ENCODE measurements at places on chromosomes 5 and 9.

DNA sequence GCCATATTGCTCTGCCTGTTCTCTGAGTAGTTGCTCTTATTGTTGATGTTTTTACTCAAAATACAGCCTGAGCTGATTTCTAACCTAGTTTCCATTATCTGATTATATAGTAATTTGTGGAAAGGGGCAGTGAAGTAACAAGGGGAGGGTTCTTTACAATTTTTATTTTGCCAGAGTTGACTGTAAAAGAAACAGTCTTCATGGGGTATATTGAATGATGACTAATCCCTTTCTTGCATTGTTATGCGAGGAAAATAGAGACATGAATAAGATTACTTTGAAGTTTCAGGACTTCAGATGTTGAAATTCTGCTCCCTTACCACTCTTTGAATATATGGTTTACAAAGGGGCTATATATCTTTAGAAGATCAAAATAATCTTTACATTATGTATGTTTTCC, 9.1 kb upstream of the LRRC70 start:
- no peak for DNase-seq

DNA sequence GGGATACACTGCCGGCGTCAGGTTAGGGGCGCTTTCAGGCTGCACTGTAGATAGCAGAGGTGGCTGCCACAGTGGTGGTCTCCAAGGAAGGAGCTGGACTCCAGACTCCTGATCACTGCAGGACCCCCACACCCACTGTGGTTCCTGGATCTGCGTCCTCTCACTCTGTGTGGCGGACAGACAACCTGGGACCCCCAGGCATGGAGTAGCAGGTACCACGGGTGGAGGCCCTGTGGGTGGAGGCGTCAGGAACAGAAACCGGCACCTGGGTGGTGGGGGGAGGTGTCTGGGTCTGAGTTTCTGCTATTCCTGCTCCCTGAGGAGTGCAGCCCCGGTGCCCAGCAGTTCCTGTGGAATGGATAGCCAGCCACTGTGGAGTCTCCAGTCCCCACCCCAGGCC, 75.1 kb upstream of the PCAT7 start:
- DNase-seq, result peak; percentile 29

- DNase-seq, result no peak
Observed at GRCh38 chr9:73896061-73896460, 601.1 kb upstream of the RORB start.

GRCh38 chr9:82524407-82524806, 535.8 kb downstream of the SPATA31D1 start:
- DNase-seq, result peak; percentile 2

DNA sequence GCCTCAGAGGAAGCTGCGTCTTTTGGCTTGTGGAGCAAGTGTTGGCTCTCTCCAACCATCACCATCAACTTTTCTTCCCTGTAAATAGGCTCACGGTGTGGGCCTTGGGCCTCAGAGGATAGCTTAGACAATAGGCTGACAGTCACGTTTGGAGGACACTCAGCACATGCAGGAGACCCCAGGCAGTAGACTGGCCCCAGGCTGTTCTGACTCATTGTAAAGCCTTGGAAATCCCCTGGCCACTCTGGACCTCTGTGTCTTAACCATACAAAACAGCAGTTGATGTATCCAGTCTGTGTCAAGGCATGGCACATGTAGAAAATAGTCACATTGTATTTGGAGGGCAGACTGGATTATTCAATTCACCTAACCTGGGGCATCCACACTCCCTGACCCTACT, 18.6 kb downstream of the CD74 start:
- no peak for DNase-seq

DNA sequence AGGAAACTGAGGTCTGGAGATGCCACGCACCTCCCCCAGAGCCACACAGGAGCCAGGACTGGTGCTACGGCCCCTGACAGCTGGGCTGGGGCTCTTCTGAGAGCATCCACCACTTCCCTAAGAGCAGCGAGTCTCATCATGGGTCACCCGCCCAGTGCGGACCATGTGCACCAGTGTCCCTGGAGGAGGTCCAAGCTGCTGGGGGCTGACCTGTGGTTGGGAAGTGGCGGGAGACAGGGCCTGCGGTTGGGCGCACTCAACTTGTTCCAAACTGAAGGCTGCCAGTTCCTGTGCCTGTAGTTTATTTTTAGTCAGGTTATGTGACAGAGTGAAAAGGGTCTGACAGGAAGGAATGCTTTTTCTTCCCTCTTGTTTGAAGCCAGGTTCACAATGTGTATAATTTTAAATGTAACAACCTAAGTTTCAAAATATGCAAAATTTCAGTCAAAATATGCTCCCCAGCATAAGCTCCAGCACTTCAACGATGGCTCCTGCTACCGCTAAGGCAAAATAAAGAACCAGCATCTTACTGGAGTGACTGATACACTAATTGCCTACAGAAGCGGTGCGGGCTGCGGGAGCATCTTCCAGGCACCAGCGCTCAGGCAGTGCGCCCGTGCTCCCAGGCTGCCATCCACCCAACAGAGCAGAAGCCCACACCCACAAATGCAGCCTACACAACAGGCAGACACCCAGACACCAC, 14.8 kb downstream of the BARHL1 start:
- no peak for DNase-seq

DNA sequence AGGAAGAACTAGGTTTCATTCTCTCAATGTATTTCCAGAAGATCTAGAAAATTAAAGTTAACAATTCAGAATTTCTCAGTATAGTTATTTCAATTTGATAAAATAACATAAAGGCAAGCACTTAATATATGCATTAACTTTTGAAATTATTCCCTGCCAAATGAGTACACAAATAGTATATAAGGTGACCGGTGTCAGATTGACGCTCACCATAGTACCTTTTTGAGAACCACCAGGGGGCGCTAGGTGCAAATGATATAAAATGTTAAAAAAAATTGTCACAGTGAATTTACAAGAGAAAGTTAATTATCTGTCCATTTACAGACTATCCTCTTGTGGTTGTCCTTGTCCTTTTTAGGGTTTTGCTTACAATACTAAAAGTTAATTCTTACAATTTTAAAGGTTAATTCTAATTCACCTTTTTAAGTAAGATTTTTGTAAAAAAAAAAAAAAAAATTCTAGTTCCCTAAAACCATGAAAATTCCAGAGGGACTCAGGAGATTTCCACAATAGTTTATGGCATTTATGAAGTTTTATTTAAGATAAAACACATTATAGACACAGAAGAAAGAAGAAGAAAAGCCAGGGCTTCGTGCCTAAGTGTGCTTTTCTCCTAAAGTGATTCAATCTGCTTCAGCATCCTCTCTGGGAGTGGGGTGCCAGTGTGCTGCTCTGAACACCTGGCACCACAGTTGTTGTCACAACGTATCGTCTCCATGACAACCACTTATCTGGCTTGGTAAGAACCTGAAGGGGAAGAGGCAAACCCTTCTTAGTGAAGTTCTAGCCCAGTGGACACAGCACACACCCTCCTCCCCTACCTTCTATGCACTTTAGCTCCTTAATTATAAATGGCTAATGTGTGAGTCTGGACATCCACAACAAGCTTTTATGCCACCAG, 1.7 kb downstream of the ADAMTS16 start:
- DNase-seq, result peak; percentile 68

GRCh38 chr9:86078731-86079130, 20.6 kb downstream of the GOLM1 start:
- no peak for DNase-seq

- DNase-seq, result no peak
Observed at GRCh38 chr5:80600943-80601693, 31.0 kb upstream of the ANKRD34B start.

GRCh38 chr5:28174691-28175090, 1136.3 kb upstream of the CDH9 start:
- no peak for DNase-seq

DNA sequence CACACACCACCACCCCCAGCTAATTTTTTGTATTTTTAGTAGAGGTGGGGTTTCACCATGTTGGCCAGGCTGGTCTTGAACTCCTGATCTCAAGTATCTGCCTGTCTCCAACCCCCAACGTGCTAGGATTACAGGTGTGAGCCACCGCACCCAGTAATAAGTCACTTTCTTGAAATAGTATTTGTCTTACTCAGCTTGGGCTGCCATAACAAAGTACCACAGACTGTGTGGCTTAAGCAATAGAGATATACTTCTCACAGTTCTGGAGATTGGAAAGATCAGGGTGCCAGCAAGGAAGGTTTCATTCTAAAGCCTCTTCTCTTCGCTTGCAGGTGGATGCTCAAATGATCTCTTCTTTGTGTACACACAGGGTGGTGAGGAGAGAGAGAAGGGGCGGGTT, 99.8 kb downstream of the ARRDC3 start:
- no peak for DNase-seq

DNA sequence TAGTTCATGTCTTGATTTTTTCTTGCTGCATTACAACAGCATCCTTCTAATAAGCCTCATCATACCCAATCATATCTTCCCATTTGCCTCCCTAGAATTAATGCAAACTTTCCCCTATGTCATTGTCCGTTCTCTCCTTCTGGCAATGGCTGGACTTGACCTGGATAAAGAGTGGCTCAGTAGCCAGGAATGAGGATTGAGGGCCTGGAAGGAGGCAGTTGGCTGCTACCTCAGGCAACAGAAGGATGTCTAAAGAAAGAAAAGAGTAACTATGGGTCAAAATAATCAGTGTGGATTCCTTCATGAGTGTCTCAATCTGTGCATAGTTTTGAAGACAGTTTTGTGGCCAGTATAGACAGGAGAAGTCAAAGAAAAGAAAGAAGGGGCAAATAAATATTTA, 209.6 kb downstream of the TRPM3 start:
- DNase-seq, result no peak

- no peak for DNase-seq
Observed at GRCh38 chr5:208449-209114, 9.4 kb downstream of the CCDC127 start.

DNA sequence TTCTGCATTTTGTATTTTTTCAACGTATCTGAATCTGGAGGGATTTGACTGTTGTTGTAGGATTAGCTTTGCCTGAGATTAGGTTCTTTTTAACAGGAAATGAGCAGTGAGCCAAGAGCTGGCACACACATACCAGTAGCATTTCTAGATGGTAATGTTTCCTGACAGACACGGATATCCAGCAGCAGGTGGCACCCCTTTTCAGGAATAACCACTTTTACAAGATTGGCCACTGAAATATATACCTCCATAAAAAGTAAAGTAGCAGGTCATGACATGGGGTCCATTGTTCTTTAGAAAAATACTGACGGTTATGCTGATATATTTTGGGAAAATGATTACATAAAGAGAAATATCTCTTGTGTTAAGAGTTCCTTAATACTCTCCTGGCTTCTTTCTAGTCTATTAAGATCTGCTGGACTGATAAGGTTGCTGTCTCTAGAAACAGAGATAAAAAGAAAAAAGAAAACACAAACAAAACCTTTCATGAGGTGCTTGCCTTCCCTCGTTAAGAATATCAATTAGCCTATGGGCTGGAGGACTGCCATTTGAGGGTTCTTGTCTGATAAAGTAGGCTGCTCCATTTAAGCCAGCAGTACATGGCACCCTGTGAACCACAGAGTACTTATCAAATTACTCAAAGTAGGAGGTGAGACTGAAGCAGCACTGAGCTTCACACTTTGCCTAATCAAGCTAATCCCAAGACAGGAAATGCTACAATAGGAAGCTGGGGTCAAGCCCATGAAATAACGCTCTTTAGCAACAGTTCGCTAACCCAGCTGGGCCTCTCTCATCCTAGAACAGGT, 101.6 kb upstream of the PCA3 start:
- peak; percentile 34 for DNase-seq

GRCh38 chr5:104146652-104147051, 584.1 kb upstream of the NUDT12 start:
- no peak for DNase-seq

GRCh38 chr5:172871536-172871935, 37.5 kb downstream of the ERGIC1 start:
- DNase-seq, result no peak

DNA sequence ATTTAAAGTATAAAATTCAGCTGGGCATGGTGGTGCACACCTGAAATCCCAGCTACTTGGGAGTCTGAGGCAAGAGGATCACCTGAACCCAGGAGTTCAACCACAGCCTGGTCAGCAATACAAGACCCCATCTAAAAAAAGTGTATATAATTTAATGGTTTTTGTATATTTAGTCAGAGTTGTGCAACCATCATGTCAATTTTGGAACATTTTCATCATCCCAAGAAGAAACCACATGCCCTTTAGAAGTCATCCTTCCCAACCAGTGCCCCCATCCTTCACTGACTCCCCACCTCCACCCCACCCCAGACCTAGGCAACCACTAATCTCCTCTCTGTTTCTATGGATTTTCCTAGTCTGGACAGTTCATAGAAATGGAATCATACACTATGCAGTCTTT, 18.8 kb upstream of the TEK start:
- no peak for DNase-seq

DNA sequence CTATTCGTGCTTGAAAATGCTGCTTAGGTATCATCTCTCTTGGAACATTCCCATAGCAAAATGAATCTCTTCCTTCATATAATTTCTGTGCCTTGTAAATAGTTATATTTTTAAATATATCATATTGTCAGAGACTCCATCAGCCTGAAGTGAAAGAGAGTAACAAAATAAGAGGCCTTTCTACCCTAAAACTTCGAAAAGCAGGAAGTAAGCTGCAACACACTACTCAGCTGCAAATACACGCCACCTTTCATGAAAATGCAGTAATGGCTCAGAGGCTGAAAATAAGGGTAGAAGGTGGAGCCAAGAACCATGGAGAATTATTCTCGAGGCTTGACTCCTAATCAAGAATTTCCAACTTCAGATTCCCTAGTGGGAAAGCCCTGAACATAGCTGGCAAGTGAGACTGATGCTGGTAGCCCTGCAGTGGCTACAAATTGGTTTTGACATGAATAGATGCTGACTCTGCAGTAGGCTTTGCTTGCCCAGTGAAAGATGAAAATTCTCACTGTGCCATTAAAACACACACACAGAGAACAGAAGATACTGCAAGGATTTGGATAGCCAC, 30.2 kb upstream of the PTGER4 start:
- DNase-seq, result peak; percentile 8

DNA sequence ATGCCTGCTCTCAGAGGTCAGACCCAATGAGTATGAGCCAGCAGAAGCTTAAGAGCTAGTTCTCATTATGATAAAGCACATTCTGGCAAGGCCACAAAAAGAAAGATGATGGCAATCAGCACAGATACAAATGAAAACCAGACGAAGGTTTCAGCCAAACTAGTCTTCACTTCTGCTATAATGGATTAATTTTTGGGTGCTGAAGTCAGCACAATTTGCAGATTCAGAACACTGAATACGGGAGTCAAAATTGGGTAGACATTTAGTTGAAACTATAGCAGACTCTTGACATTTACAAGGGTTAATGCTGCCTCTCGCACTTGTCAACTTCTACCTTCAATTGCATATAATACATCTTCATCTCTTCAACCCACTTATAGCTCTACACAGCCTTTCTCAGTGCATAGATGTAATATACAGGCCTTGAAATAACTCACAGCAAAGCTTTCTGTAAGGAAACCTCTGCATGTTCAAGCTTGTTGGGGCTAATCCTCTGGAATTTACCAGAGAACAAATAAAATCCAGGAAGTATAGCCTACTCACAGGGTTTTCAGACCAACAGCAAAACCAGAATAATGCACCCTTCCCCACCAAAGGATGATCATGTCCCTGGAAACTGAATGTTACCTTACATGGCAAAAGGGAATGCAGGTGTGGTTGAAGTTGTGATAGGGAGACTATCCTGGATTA, 77.1 kb downstream of the BAAT start:
- DNase-seq, result no peak
